H1 (cell line): ENCODE measurements at places on chromosomes 2 and 18.

- DNase-seq = no peak
Measured at GRCh38 chr18:49073437-49073836, 122.7 kb upstream of the SMAD7 start.

GRCh38 chr2:240481720-240482119, 46.3 kb downstream of the GPC1 start:
- no peak for DNase-seq

GRCh38 chr2:177250461-177250860, 14.1 kb downstream of the NFE2L2 start:
- no peak for DNase-seq

DNA sequence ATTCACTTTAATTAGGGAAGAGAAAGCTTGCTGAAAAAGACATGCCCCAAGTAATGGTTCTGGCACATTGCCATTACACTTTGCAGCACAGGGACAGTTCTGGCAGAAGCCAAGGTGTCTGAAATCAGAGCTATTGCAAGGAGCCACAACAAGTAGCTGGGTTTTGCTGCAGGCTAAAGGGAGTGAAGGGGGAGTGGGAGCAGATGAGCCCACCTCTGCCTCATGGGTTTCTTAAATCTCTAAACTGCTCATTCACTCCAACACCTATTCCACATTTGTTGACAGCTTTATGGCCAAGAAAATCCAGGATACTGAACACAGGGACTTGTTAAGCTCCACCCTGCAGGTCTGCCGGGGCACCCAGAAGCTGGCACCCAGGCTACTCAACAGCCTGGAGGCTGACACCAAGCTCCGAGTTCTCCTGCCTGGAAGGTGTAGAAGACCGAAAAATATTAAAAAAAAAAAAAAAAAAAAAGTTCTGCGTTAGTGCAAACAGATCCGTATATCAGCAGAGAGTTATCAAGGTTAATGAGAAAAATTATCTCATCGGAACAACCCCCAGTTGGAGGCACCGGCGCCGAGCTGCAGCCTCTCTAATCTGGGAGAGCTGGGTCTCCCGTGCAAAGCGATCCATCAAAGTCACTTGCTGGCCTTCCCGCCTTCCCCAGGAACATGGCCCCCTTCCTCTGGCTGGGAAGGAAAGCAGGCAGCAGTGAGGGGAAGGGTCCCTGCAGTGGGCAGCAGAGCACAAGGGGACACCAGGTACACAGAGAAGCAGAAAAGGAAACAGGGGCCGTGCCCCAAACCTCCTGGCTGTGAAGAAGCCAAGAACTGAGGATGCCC, 123.7 kb downstream of the HNMT start:
- DNase-seq = no peak

GRCh38 chr2:177464549-177464948, 72.0 kb downstream of the AGPS start:
- no peak for DNase-seq

DNA sequence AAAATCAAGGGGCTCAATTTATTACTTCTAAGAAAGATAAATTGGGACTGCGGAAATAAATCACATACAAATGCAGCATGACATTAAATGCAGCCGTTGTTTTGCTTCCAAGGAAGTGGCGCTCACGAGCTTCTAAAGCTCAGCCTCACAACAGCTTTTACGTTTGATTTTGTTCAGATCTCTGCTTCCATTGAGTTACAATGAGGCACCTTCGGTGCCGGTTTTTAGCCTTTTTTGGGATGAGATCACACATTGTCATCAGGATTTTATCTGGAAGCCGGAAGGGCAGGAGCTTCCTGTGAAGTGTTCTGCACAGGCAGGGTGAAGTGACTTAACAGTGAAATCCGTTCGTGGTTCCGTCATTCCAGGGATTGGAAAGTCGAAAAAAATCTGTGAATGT, 209.8 kb downstream of the DCDC2C start:
- DNase-seq = no peak

GRCh38 chr18:25561918-25562317, 210.0 kb upstream of the ZNF521 start:
- DNase-seq = no peak

DNA sequence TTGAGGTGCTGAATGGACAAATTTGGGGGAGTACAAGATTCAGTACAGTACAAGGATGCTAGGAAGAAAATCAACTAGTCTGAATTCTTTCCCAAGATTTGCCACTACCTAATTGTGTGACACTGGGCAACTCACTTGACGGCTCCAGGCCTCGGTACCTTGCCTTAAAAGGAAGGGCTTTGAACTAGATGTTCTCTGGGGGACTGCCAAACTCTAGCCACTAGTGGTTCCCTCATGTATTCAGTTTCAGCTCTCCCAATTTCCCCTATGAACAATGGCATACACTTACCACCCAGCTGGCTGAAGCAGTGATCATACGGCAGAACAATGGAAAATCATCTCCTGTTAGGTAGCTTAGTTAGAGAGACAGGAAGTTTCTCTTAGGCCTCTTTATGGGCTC, 73.4 kb downstream of the VWC2L start:
- DNase-seq = no peak

- DNase-seq = no peak
Measured at GRCh38 chr2:128988326-128988725, 669.7 kb upstream of the HS6ST1 start.

DNA sequence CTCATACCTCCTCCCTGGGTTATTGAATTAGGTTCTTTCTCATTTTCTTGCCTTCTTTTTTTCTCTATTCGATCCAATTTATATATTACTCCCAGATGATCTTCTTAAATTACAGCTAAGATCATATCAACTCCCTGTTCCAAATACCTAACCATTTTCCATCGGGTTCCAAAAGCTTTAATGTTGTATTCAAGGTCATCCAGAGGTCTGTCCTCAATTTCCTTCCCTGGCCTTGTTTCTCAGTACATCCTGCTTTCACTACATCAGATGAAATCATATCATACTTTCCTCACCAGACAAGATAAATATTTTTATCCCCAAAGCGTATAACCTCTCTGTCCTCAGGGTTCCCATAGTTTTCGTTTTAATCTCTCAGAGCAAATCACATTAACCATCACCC, 36.3 kb upstream of the GREB1L start:
- no peak for DNase-seq

GRCh38 chr2:159714247-159714930, 2.1 kb downstream of the MARCHF7 start:
- no peak for DNase-seq

GRCh38 chr2:134683561-134684112, 35.2 kb downstream of the TMEM163 start:
- no peak for DNase-seq

DNA sequence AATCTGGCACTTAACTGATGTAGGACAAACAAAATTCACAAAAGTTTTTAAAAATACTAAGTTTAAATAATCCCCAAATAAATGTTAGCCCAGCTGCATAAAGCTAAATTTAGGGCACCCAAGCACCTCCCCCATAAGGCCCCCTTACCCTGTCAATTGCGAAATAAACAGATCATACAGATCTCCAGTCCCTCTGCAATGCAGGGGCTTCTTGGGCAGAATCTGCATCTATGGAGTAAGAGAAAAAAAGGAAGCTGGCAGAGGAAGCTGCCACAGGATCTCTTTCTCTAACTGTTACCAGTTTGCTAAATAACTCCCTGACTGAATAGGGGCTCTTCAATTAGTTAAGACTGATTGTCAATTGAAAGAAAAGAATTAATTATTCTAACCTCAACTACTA, 117.7 kb downstream of the MEMO1 start:
- no peak for DNase-seq

DNA sequence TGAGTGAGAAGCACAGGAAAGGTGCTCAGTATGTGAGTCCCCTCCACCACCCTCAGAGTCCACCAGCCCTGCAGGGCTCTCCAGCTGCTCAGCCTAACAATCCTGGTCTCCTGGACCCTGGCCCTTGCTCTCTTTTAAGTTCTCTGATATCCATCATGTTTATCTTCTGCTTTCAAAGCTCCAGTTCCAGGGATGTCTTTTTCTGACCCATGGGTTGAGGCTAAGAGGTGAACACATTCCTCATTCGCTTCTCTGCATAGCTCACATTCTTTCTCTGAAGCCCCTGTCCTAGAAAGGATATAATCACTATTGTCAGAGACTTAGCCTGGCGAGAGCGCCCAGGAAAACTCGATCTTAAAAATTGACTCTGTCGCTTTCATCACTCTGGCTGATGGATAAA, 86.4 kb downstream of the ARL4C start:
- DNase-seq = no peak

DNA sequence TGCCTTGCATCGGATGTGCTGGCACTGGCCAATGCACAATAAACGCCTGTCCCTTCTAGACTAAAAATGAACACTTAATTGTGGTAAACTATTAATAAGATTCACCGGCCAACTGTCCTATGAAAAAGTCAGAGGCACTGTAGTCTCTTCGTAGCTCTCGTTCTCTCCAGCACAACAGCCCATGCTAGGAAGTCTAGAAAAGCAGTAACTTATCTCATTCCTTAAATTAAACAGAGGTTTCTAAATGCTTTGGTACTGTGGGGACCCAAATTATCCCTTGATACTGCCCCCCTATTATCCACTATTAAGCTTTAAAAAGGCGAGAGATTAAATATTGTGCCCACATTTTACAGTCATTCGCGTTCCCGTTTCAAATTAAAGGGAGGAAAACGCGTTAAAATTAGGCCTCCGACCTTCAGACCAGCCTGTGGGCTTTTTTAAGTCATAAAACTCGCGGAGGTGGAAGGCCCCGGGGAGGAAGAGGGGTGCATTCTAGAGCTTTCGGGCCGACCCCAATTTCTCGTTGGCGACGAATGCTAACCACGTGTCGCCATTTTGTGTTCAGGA, 1.5 kb upstream of the PCBP1 start:
- DNase-seq = peak; percentile 56

DNA sequence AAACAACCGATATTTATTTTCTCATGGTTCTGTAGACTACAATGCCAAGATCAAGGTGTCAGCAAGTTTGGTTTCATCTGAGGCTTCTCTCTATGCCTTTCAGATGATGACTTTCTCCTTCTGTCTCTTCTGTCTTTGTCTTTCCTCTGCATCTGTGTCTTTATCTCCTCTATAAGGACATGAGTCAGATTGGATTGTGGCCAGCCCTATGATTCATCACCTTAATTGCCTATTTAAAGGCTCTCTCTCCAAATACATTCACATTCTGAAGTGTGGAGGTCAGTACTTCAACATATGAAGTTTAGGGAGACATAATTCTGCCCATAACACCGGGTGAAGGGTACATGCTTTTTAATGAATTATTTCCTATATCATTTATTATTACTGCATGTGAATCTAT, 71.2 kb upstream of the CNTNAP5 start:
- no peak for DNase-seq

- DNase-seq = no peak
Measured at GRCh38 chr2:43222475-43223309, 3.7 kb downstream of the ZFP36L2 start.

- no peak for DNase-seq
Measured at GRCh38 chr18:7417727-7418126, 149.4 kb upstream of the PTPRM start.

DNA sequence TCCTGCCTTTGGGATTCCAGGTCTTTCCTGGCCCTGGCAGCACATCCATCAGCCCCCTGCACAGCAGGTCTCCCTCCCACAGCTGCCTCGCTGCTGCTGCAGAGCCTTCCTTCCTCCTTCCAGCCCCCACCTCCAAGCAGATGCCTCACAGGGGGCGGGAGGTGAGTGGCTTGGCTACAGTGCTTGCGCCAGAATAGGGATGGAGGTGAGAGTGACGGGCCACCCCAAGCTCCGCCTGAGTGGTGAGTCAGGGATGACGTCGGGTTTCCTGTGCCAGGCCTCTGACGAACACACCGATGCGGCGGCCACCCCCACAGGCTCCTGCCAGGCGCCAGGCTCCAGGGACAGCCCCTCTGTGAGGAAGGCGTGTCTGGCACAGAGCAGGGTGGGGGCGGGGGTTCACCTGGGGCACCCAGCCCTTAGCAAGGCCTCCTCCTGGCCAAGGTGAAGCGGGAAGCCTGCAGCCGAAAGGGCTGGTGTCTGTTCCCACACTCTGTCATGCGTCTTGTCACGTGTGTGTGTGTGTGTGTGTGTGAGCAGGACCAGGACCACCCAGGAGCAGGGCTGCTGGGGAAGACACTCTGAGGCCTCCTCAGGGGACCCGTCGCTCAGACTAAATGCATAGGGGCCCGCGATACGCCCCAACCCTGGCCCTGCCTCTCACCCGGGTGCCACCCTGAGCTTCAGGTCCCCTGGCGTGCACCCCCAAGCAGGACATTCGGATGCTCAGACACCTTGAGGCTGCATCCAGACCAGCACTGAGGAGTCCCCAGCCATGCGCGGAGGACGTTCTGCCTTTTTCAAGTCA, 3.4 kb upstream of the DUSP2 start:
- peak; percentile 74 for DNase-seq

GRCh38 chr2:200658278-200658864, 72.6 kb downstream of the AOX1 start:
- no peak for DNase-seq

DNA sequence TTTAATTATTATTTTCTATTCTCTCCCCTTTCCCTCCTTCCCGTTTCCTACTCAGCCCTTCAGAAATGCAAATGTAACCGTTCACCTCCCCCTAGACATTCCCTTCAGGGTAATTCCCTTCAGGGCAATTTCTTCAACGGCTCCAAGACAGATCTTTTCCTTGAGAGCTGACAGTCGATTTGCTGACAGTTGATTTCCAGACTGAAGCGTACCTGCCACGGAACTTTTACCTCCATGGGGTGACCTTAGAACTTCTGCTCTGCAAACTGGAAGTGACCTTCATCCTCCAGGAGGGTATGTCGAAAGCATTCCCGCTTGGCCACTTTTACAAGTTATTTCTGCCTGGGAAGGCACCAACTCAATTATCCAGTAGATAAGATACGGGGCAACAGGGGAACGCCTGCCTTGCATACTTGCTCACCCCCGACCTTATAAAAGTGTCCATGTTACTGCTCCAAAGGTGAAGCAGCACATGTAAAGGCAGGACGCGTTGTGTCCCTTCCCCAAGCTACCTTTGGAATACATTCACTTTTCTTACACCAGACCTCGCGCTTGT, 18.5 kb downstream of the B3GNT7 start:
- no peak for DNase-seq

DNA sequence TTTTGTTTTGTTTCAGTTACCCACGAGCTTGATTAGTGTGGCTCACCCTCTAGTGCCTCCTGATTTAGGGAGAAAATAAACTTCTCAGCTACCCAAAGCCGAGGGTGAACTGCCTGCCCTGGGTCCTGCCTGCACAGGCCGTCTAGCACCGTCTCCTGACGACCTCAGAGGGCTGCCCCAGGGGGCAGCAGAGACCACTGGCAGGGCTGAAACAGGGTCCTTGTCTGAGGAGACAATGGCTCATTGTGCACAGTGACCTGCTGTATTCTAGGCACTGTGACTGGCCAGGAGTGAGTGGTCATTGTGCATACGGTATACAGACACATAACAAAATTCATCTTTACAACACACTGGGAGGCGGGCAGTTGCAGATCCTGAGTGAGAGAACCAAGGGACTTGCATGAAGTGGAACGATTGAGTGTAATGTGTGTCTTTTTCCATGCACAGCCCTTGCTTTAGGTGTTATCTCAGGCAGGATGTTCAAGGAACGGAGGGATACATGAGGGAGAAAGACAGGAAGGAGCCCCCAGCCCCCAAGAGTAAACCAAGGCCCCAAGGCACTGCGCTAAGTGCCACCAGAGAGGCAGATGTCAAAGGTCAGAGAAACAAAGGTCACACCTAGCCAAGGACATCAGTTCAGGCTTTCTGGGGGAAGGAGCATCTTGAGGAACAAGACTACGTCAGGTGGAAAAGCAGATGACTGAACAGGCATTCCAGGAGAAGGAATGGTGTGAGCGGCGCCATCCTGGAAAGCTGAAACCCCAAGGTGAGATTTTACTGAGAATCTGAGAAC, 421.3 kb downstream of the LPIN1 start:
- DNase-seq = peak; percentile 9
